Stimulated activated CD8-positive, alpha-beta memory T cell treated with anti-CD3 and anti-CD28 coated beads, Interleukin-7, amount 100 ng/mL, for 1 hour (primary cell): ENCODE measurements at places on chromosomes 6 and 20.

DNA sequence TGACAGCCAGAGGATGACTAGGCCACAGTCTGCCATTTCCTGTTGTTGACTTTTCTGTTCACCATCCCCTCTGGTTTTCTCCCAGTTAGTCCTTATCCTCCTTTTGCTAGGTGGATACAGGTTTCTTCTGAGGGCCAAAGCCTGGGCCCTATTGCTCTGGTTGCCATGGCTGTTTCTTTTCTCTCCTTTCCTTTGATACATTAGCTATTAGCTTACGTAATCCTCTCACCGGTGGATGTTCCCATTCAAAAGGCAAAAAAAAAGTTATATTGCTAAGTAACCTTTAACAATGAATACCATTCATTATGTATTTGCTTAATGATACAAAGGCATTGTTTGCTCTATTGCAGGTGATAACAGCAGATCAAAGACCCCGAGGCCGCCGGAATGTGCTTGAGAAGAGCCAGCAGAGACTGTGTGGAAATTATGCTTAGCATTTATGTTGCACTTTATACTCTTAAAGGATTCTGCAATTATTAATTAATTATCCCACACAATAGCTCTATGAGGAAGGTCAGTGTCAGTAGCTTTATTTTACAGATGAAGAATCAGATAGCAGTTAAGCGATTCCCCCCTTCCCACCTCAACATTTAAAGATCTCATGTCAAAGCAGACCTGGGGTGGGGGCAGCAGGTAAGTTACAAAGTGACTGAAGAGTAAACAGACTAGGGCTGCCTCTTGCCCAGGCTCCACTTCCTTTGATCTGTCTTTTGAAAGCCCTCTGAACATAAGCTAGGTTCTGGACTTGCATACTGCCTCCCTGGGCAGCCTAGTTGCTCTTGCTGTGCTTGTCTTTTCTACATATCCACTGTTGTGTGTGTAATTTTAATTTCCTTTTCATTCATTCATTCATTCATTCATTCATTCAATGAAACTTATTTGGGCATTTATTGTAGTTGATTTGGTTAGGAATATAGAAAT lies 14.5 kb upstream of the TFB1M start:
- no peak for DNase-seq

GRCh38 chr6:129105793-129106192 lies 222.9 kb downstream of the LAMA2 start:
- no peak for DNase-seq

DNA sequence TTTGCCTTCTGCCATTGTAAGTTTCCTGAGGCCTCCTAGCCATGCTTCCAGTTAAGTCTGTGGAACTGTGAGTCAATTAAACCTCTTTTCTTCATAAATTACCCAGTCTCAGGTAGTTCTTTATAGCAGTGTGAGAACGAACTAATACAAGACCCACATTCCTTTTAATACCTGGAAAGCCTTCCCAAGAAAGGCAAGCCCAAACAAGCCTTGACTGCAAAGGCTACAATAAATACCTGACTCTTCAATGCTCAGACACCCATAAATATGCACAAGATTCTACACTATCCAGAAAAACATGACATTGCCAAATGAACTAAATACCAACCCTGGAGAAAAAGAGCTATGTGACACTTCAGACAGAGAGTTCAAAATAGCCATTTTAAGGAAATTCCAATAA lies 338.8 kb downstream of the HAO1 start:
- no peak for DNase-seq

DNA sequence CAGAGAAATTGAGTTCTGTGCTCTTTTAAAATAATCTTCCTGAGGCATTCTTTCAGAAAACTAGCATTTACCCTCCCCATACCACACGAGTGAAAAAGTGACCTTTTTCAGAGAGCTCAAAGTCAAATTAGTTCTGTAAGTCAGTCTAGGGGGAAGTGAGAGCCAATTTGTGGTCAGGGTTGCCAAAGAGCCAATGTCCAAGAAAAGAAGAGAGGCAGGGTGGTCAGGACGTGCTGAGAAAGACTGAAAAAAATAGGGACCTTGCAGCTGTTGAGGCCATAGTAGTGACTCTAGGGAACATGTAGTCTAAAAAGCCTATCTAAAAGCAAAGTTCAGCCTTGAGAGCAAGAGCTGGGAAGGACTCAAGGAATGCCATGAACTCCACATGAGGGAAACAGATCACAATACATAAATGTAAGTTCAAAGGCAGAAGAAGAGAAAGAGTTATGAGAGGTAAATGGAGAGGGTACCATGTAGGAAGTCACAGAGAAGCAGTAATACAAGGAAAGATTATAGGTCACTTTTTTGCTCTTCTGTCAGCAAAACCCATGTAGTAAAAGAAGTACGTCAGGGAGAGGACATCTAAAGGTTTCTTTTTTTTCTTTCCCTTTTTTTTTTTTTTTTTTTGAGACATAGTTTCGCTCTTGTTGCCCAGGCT lies 565.1 kb upstream of the FLRT3 start:
- no peak for DNase-seq

DNA sequence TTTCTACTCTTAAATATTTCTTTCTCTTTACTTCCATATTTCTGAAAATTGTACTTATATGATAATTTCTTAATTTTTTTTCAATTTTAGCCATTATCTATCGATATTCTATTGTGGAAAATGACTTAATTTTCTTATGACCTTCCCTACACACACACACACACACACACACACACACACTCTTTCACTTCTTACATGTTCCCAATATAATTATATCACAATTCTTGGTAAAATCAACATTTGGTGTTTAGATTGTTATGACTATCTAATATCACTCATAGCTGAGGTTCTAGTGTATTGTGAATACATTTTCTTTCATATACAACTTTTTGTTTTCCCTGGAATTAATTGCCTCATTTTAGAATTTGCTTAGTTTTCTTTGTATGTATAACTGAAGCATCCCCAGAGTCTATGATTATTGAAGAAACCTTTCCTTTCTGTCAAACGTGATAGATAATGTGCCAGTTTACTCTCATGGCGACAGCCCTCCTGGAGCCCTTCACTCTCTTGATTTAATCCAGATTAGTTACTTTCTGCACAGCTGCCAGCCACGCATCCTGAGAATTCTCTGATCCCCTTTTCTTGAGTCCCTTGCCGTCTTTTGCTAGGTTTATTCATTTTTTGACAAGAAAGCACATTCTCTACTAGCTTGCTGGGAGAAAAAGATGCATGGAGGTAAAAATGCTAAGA lies 63.4 kb downstream of the RNF182 start:
- no peak for DNase-seq

GRCh38 chr6:146311079-146311478 lies 232.6 kb upstream of the RAB32 start:
- DNase-seq, result no peak

- no peak for DNase-seq
Observed at GRCh38 chr6:14477559-14477958, 360.0 kb downstream of the CD83 start.

GRCh38 chr20:61771805-61772350 lies 293.8 kb downstream of the TAF4 start:
- no peak for DNase-seq

- DNase-seq, result no peak
Observed at GRCh38 chr6:15326067-15326614, 80.3 kb downstream of the JARID2 start.

- no peak for DNase-seq
Observed at GRCh38 chr20:58308680-58309527, 611 bp upstream of the RAB22A start.

GRCh38 chr6:136337121-136337520 lies 47.5 kb upstream of the BCLAF1 start:
- DNase-seq, result no peak

- no peak for DNase-seq
Observed at GRCh38 chr6:109290143-109290931, 91.9 kb downstream of the CD164 start.

DNA sequence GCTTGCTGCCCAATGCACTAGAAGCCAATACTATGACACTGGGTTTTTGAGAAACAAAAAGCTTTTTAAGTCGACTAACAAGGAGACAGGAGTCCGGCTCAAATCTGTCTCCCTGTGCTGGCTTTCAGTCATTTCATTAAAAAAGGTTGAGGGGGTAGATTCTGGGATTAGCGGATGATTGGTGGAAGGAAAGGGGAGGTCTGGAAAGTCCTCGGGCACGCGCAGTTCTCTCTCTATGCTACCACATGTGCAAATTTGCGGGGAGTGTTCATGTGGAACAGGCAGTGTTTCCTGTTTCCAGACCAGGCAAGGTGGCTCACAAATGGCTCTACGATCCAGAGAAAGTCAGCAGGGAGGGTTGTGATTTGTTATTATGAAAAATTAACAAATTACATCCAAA lies 89.1 kb upstream of the TOX2 start:
- DNase-seq, result no peak

GRCh38 chr20:33709905-33710541 lies 10.1 kb downstream of the PXMP4 start:
- DNase-seq, result no peak

DNA sequence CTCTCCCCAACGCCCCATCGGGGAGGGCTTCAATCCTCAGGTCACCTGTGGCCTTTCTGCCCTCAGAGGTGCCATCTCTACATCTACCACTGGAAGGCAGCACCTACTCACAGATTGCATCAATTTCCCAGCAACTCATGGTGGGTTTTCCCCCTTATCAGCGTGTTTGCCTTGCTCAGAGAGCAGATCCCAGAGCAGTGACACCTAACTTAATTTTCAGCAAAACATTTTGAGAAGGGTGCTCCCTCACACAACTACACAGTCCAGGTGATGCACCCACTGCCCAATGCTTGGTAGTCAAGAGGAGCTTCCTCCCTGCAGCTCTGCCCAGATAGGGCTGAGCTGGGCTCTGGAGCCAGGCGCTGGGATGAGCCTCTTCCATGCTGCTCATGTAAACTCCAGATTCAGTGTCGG lies 48.2 kb downstream of the PLG start:
- no peak for DNase-seq

GRCh38 chr6:25655723-25656122 lies 3.7 kb downstream of the SCGN start:
- no peak for DNase-seq

- DNase-seq, result no peak
Observed at GRCh38 chr6:5423251-5423650, 161.9 kb downstream of the FARS2 start.

- no peak for DNase-seq
Observed at GRCh38 chr6:17100806-17101205, 1.0 kb upstream of the STMND1 start.

DNA sequence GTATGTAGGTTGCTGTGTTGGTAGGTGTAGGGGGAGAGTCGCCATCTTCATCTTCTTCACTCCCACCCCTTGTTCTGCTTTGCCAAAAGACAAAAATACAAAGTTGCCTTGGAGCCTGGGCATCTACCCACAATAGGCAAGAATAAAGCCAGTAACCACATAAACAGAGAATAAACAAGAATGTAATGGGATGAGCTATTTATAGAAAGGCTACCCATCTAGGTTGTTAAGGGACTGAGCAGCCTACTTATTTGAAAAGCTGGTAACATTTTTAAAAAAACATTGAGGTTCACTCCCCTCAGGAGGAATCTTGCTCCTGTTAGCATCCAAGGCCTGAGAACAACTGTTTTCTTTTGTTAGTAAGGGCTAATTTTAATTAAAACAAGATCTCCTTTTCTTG lies 301.4 kb upstream of the STXBP5 start:
- no peak for DNase-seq

DNA sequence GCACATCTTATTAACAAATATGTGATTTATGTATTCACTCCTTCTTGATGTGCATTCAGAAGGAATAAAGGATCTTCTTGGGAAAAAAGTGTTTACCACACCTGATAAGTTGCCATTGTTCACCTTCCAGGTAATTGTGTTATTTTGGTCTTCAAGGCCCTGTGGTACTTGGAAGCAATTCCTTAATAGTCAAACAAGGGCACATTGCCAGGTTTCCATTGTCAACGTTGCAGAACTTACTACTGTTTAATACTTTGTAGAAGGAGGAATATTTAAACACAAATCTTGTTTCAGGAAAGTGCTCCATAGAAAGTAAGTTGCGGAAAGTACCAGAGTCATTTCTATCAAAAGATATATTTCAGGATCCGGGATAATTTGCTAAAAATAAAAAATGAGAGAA lies 129.5 kb upstream of the SGK1 start:
- DNase-seq, result no peak

DNA sequence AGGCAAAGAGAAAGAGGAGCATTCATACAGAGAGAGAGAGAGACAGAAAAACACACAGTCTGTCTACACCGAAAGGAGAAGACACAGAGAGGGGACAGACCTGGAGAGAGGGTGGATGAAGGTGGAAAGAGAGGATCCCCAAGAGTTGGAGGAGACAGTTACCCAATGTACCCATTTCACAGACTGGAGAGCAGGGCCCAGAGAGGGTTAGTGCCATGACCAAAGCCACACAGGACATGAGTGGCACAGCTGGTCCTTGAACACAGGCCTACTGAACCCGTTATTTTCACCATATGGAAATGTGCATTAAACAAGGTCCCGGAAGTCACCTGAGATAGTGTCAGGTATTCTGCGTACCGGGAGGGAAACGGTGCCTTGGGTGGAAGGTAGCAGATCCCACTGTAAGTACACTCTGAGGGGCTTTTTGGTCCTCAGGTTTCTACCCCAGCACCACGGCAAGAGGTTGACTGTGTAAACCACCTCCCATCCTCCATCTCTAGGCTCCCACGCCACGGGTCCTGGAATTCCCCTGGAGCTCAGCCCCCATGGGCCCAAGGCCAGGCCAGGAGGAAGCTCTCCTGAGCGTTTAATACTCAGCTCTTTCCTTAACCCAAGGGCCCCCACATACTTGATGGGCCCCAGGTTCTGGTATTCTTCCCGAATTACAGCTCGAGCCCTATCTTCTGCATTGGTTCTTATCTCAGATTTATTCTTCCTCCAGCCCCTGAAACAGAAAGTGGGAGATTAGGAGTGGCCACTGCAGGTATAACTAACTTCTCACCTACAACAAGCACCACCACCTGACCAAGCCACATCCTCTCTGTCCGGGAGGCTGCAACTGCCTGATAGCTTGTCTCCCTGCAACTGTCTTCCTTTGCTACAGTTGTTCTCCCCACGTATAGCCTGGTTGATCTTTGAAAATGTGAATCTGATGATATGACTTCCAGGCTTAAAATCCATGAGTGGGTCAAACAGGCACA lies 38.4 kb upstream of the OCSTAMP start:
- no peak for DNase-seq

DNA sequence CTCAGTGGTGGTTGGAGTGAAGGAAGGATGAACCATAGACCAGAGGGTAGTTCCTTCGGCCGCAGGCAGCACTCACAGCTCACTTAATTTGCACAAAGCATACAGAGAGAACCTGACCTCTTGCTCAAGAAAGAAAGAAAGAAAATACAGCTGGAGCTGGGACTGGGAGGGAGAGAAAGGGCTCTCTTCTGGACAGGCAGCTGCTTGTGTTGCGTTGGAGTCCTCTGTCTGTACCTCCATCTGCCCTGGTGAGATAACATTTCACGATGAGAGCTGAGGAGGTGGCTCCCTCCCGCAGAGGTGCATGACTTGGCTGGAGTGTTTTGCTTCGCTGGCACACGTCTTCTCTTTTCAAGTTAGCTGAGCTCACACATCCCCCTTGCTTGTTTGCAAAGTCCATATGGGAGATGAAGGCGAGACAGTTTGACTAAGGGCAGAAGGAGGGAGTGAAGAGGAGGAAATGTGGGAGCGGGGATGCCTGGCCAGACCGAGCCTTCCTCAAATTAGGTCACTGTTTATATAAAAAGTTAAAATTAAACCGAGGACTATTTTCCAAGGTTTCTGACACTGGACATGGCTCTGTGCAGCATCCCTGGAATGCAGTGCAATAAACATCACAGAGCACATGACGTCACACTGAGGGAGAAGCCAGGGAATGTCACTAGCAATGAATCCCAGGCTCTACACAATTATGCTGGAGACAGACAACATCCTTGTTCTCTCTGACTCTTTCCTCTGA lies 359.4 kb downstream of the CD83 start:
- no peak for DNase-seq

GRCh38 chr6:101462576-101462975 lies 69.1 kb downstream of the GRIK2 start:
- DNase-seq, result no peak
